T-helper 9 cell (primary cell): ENCODE measurements at places on chromosomes 6 and 20.

- no peak for DNase-seq
Observed at GRCh38 chr20:9218531-9218961, 149.7 kb downstream of the PLCB4 start.

- peak; percentile 8 for DNase-seq
Observed at GRCh38 chr6:170516783-170517616, 36.1 kb downstream of the PSMB1 start.

GRCh38 chr20:1346315-1346969, 17.5 kb upstream of the SDCBP2 start:
- DNase-seq, result no peak

DNA sequence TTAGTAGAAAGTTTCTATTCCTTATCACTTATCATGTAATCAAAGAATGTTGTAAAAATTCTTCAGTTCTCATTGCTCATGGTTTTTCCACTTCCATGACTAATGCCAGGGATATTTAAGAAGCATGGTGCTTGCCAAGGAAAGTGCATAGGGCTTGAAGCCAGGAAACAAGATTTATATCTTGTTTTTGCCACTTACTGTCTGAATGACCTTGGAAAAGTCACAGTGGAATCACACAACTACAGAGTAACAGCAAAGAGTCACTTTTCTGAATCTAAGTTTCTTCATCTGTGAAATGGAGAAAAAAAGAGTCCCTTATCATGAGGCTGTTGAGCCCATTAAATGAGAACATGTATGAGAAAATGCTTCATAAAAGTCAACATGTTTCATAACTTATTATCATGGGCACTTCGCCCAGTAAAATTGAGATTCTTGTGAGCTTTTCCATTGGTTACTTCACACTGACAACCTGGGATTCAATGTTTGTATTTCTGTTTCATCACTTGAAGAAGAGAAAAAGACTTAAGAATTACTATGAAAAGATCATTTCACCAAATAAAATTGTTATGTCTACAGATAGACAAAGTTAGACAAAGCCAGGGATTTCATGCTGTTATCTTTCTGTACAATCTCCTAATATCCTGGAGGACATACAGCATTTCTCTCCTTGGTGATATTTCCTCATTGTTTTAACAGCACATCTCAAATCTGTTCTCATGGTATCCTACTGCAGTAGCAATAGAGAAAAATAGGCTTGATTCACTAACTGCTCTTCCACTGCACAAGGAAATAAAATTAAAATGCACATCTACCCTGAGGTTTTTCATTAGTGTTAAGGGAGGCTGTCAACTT, 7.6 kb upstream of the BMP5 start:
- no peak for DNase-seq

DNA sequence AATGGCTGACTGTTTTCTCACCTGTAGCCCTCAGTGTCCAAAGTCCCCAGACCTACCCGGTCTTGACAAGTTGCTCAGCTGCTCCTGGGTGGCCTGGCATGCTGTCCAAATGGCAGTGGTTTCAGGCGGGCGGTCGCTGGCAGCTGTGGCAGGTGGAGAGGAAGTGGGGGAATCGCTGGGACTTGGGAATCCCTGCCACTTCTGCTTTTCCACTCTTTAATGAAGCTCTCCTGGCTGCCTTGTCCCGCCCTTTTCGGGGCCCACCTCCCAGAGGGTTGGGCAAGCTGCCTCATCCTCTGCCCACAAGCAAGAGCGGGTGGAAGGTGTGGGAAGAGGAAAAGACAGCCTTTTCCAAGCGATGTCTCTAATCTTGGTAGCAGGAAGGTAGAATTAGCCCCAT, at the start of gene OCSTAMP:
OCSTAMP (minus strand) TSS at position 194 of the 400 bp plus-strand sequence; CDS start at position 100, 94 bp downstream.
- no peak for DNase-seq

- no peak for DNase-seq
Observed at GRCh38 chr20:49187330-49187850, 744 bp downstream of the STAU1 start.

DNA sequence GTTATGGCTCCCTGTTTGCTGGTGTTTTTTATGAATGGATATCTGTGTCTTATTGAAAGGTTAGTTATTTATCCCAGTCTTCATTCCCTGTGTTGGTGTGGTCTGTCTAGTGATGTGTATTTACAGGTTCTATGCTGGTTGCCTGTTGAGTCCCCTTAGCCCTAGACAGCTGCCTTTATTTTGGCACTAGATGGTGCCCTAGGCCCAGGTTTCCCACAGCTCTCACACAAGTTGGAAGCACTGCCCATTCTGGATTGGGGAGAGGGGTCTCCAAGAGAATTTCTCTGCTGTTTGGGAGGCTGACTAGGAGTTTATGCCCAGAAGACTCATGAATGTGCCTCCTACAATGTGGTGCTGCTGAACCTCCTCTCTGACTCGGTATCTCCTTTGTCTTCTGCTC, 12.4 kb downstream of the GRM1 start:
- no peak for DNase-seq

DNA sequence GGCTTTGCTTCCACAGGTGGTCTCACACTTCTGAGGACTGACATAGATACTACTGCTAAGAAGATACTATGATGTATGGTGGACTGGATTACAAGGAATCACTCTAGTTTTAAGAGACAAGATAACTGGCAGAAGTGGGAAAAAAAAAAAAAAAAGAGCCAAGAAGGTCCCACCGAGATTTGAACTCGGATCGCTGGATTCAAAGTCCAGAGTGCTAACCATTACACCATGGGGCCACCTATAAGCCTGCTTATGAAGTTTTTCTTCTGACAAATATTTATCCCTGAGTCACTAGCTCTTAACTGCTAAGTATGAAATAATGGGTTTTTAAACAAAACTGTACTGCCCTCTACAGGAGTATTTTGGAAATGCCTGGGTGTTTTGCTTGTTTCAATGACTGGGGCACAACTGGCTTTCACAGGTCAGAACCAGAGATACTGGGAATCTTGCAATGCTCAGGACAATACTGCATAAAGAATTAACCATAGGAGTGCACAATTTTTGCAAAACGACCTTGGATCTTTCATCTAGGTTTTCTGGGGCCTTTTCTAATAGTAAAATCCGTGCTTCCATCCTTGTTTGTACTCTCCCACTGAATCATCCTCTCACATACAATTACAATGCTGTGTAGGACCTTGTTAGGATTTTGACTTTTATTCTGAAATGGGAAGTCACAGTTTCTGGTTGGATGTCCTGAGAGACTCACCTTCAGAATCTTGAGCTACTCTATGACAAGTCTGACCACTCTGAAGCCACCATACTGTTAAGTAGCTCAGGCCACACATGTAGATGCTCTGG, 116.3 kb downstream of the OR2B2 start:
- DNase-seq, result no peak

DNA sequence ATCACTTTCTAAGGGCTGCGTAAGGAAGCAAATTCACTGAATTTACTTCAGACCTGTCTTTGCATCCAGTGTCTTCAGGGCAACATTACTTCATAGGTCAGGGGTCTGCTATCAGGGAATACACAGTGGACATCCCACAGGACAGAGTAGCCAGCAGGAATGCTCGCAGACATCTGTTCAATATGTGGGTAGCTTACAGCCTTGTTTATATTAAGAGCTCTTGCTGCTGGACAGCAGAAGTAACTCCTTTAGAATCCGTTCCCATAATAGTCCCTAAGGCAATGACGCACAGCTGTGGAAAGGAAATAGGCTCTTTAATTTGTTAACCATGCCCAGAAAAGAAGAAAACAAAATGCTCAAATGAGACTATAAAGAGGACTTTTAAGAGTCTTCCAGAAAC, 198.7 kb downstream of the MOXD1 start:
- DNase-seq, result no peak

DNA sequence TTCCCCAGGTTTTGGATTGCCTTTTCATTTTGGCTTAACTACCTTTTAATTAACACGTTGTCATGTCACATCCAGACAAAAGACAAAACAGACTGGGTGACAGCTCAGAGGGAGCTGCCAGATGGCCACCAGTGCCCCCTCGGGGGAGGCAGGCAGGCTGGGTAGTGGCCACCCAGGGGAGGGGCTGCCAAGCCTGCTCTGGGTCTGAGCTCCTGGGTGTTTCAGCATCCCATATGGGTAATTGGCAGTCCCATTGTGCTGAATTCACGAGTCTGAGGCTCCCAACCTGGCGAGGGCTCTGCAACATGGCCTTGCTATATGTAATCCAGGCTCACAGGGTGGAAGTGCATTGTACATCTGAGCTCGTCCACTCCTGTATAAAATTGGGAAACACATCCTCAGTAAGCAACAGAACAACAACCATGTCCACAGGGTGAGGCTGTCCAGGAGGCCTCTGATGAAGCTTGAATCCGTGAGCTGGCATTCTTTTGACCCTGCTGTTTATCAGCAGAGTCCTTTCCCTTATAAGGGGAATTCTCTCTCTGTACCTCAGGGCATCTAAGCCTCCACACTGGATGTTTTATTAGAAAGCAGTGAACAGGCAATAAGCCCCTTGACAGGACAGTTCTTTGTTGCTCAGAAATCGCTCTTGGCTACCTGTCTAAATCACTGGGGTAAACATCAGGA, 111.7 kb upstream of the SLC22A23 start:
- DNase-seq, result no peak

- no peak for DNase-seq
Observed at GRCh38 chr6:142304241-142304640, 2.4 kb downstream of the ADGRG6 start.

DNA sequence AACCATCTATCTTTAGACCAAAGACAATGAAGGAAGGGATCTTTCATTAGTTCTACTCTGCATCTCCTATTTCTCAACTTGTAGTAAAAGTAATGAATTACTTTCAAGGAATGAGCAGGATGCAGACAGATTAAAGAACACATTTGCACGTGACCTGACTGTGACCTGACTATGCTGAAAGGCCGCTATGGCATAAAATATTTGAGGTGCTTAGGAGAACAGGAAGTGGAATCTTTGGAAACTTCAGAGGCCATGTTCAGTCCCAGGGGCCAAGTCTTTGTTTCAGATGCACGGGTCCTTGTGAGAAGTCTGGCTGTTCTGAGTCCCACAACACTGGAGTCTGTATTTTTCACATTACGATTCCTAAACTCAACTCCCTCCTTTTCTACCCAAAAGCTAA, 41.0 kb downstream of the NINL start:
- DNase-seq, result no peak

- DNase-seq, result no peak
Observed at GRCh38 chr6:2979819-2980464, 8.6 kb upstream of the SERPINB6 start.

DNA sequence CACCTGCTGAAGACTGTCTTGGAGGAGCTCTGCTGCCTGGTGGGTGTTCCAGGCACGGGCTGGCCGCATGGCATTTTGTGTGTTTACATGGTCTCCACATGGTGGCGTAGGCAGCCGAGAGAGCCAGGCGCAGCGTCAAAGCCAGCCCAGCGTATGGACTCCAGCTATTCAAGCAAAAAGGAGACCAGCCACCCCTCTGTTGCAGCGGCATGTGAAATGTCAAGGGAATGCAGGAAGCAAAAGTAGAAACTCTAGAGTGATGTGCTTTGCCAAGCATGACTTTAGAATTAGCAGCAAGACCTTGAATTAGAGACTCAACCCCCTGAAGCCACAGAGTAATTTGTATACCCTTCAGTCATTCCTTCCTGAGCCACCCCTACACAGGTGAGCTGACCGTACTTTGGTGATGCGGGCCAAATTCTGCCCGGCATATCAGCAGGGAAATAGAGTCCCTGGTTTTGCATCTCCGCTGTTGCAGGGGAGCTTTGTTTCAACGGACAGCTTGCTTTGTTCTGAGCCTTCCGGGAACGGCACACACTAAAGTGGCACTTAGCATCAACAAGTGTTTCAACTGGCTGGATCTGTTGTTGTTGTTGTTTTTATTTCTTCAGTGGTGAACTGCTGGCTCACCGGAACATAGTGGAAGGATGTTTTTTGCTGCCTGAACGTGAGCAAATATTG, 48.5 kb downstream of the FNDC1 start:
- no peak for DNase-seq

GRCh38 chr6:101195588-101195987, 197.9 kb upstream of the GRIK2 start:
- no peak for DNase-seq

DNA sequence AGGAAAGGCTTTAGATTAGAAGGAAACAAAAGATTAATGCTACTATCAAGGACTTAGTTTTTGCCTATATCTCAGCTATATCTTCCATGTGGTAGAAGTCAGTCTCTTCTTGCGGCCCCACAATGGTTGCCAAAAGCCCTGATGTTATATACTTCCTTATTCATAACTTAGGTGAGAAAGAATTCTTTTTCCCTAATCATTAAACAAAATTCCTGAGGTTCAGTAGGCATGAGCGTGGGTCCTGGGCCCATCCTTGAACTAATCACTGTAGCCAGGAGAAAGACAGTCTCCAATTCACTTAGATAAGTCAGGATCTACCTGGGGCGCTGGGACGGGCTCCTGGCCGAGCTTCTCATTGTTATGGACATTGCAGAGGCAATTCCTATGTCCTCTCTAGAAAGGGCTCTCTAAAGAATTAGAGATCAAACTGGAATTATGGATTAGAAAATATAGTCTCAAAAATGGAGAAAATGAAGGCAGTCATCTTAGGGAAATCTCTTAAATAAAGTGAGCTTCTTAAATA, 134.3 kb downstream of the KIF6 start:
- DNase-seq, result no peak

DNA sequence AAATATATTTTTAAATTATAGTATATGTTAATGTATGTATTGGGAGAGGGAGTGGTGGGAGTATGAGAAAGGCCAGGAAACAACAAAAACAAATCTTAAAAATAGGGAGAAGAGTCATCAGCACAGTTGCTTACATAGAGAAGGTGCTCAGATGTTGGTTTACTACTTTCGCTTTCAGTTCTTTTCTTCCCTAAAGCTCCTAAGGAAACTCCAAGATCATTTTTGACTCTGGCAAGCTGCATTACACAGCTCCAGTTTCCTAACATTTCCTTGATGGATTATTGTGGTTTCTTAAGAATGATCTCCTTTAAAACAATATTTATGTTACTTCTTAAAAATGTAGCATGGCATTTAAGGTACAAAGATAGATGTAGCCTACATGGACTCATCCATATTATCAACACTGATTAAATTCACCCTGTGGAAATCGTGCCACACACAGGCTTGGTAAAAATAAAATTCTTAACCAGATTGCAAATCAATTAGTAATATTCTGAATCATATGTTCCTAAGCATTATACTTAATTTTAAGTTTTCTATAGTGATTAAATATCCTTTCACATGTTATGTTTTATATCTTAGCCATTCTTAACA, 118.0 kb upstream of the MAN1A1 start:
- no peak for DNase-seq

DNA sequence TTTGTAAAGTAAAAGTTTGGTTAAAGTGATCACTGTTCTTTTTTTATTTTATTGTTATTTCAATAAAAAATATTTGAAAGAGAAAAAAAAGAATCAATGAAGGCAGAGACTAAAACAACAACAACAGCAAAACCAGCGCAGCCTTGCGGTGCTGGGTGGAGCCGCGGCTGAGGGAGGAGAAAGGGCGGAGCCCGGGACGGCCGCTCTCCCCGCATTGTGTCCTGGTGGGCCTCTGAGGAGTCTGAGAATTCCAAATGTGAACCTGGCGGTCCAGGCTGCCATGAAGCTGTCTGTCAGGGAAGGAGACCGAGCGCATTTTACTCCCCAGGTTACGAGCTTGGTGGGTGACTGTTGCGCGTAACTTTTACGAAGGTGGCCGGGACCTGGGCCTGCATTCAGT, 43.2 kb downstream of the TMEM242 start:
- DNase-seq, result no peak

GRCh38 chr6:115004204-115004603, 661.4 kb upstream of the HS3ST5 start:
- DNase-seq, result no peak

- no peak for DNase-seq
Observed at GRCh38 chr6:62328607-62329006, 42.6 kb upstream of the KHDRBS2 start.
